ENCODE measurements at places on chromosomes 2 and 18. TPM values are rescaled to one million over a fixed set of nuclear protein-coding genes. Genes with fewer than 3 reads are reported as not detected.
A peak's percentile ranks its signal among the peaks of the same experiment; 100 is the strongest.

DNA sequence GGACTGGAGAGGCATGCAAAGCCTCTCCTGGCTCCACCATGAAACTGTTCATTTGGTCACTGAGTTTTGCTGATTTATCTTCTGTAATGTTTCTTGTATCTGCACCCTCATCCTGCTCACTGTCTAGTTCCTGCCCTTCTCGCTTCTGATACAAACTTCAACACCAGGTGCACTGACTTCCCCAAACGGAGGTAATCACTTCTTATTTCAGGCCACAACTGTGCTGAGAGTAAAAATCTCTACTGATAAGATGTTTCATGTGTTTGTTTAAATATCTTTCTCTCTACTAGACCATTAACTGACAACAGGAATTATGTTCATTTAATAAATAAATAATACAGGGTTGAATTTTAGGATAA is 10.9 kb upstream of the NT5C1B start:
- H3K4me1 ChIP-seq, result no peaks in the 10 kb centered on the region
- no peaks in the 10 kb centered on the region for H3K27me3 ChIP-seq
- no peak for DNase-seq
- H3K36me3 ChIP-seq, result no peaks in the 10 kb centered on the region
- no peak overlapping the region for H3K4me3 ChIP-seq

- peaks cover 22% of the 10 kb centered on the region for H3K4me1 ChIP-seq
- H3K27ac ChIP-seq, result peak within 1 kb of the TSS; percentile 96
- no peaks in the 10 kb centered on the region for H3K36me3 ChIP-seq
- peak within 1 kb of the TSS; percentile 82 for H3K4me3 ChIP-seq
- DNase-seq, result peak; percentile 93
These were observed at the start of the genes CLHC1 and RPS27A for GRCh38 chr2:55232084-55232862. Gene CLHC1 (minus strand): TSS chr2:55232293. CDS start chr2:55222411, 9,882 bp downstream. Gene RPS27A (plus strand): TSS chr2:55232688. CDS start chr2:55232825, 137 bp downstream.

- H3K36me3 ChIP-seq, result no peaks in the 10 kb centered on the region
- DNase-seq, result peak; percentile 46
- peaks cover 3% of the 10 kb centered on the region for H3K27me3 ChIP-seq
- H3K27ac ChIP-seq, result no peak overlapping the region
- H3K4me3 ChIP-seq, result peak overlapping the region; percentile 82
These were observed 903 bp downstream of the KCNG3 start for GRCh38 chr2:42492691-42493467.

GRCh38 chr2:101873543-101873942 is 118.2 kb upstream of the IL1R2 start:
- H3K27ac ChIP-seq, result no peak overlapping the region
- H3K27me3 ChIP-seq, result no peaks in the 10 kb centered on the region
- no peak for DNase-seq
- no peaks in the 10 kb centered on the region for H3K4me1 ChIP-seq
- no peak overlapping the region for H3K4me3 ChIP-seq

DNA sequence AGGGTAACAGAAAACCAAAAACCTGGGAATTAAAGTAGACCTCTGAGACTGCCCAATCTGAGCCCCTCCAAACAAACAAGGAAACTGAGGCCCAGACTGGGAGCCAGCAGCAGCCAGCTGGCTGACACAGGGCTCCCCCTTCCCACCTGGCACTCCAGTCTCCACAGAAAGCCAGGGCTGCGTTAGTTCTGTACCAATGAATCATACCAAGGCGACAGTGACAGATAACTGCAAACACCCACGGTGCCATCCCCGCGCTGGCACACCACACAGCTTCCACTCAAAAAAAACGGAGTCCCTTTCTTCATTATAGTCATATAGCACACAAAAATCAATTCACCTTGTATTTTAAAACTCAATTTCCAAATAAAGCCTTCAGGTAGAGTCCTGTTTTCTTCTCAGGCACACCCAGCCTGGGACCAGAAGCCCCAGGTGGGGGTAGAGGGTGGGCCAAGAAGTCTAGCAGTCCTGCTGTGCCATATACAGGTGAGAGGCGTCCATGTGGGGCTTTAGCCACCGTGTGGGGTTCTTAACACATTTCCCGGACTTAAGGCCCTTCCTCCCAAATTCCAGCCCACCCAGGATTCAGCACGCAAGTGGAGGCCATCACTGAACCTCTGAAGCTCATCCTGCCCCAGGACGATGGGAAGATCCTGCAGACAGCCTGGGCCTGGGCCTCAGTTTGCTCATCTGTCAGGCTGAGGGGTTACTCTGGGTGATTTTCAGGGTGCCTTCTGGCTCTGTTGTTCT is 1.2 kb downstream of the PER2 start:
- H3K36me3 ChIP-seq, result no peaks in the 10 kb centered on the region
- H3K4me3 ChIP-seq, result no peak overlapping the region
- H3K27me3 ChIP-seq, result no peaks in the 10 kb centered on the region

DNA sequence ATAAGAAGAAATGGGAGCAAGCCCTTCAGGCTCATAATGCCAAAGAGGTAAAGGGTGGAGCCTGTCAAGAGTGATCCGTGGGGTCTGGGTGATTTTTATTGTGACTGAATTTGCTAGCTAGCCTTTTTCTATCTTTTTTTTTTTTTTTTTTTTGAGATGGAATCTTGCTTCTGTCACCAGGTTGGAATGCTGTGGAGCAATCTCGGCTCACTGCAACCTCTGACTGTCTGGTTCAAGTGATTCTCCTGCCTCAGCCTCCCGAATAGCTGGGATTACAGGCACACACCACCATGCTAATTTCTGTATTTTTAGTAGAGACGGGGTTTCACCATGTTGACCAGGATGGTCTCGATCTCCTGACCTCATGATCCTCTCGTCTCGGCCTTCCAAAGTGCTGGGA is 29.1 kb downstream of the DRC1 start:
- no peaks in the 10 kb centered on the region for H3K27me3 ChIP-seq
- no peak for DNase-seq
- H3K4me3 ChIP-seq, result no peak overlapping the region
- no peaks in the 10 kb centered on the region for H3K4me1 ChIP-seq
- no peaks in the 10 kb centered on the region for H3K36me3 ChIP-seq

GRCh38 chr2:170201275-170201674 is 23.3 kb downstream of the MYO3B start:
- no peak for DNase-seq
- no peak overlapping the region for H3K4me3 ChIP-seq
- H3K4me1 ChIP-seq, result no peaks in the 10 kb centered on the region
- H3K27ac ChIP-seq, result no peak overlapping the region
- H3K36me3 ChIP-seq, result no peaks in the 10 kb centered on the region

GRCh38 chr2:38691994-38692393 is 26.1 kb downstream of the GALM start:
- peak overlapping the region; percentile 52 for H3K27ac ChIP-seq
- H3K27me3 ChIP-seq, result no peaks in the 10 kb centered on the region
- peaks cover 43% of the 10 kb centered on the region for H3K4me1 ChIP-seq
- no peak overlapping the region for H3K4me3 ChIP-seq
- no peaks in the 10 kb centered on the region for H3K36me3 ChIP-seq

DNA sequence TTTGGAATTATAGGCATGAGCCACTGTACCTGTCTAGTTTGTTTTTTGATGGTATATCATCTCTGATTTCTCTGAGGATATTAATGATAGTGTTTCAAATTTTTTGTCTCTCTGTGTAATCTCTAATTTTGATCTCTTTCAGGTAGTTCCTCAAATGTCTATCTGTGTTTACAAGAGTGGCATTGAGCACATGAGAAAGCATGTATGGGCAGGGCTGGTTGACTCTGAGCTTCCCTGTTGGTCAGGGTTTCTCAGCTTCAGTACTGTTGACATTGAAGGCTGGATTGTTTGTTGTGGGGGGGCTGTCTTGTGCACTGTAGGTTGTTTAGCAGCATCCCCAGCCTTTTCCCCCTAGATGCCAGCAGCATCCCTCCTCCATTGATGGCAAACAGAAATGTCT is 79.9 kb downstream of the TMEM247 start:
- peaks cover 3% of the 10 kb centered on the region for H3K4me1 ChIP-seq
- no peak overlapping the region for H3K4me3 ChIP-seq
- H3K27me3 ChIP-seq, result no peaks in the 10 kb centered on the region
- no peaks in the 10 kb centered on the region for H3K36me3 ChIP-seq
- no peak overlapping the region for H3K27ac ChIP-seq
- DNase-seq, result no peak

DNA sequence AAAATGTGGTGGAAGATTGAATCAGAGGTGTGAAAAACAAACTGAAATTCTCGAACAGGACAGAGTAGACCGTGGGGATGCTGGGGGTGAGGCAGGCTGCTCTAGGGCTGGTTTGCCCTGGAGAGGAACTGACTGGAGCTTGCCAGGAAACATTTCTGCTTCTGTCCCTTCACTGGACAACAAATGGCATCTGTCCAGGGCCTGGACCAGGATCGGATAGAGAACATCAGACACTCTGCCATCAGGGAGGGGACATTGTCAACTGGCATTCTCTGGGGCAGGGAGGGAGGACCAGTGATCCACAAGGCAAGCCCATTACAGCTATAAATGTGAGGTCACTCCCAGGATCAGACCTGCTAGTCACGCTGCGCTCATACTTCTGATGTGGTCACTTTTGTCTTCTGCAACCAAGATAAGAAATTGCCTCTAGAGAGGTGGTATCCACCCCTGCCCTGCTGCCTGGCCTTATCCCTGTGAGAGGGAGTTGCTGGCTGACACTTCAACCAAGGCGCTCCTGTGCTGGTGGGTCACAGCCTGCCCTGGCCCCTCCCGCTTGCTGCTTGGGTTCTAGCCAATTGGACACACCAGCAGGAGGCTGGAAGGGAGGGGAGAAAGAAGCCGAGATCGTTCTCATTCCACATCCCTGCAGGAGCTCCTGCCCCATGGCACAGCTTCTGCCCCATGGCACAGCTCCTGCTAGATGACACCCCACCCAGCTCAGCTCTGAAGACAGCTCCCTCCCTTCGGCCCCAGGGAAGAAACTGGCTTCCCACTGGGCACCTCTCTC is 8.7 kb downstream of the NPPC start:
- H3K4me3 ChIP-seq, result no peak overlapping the region
- H3K27ac ChIP-seq, result no peak overlapping the region
- H3K27me3 ChIP-seq, result no peaks in the 10 kb centered on the region
- no peaks in the 10 kb centered on the region for H3K36me3 ChIP-seq

DNA sequence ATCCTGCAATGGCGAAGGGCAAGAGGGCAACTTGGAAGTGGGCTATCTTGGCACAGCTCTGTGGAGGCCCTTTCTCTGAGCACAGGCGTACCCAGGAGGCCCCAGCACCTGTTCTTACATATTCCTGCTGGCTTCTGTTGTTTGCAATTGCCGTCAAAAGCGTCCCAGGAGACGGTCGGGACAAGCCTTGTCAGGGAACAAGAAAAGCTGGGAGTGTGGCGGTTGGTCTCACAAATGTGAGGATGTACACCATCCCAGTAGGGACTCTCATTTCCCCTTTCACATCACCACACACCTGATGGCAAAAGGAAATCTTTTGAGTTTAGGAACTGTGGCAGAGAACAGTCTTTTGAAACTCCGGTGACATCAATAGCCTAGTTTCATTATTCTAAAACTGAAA is 94.7 kb upstream of the EFEMP1 start:
- H3K27ac ChIP-seq, result no peak overlapping the region
- H3K4me1 ChIP-seq, result no peaks in the 10 kb centered on the region
- H3K27me3 ChIP-seq, result no peaks in the 10 kb centered on the region
- no peak for DNase-seq

DNA sequence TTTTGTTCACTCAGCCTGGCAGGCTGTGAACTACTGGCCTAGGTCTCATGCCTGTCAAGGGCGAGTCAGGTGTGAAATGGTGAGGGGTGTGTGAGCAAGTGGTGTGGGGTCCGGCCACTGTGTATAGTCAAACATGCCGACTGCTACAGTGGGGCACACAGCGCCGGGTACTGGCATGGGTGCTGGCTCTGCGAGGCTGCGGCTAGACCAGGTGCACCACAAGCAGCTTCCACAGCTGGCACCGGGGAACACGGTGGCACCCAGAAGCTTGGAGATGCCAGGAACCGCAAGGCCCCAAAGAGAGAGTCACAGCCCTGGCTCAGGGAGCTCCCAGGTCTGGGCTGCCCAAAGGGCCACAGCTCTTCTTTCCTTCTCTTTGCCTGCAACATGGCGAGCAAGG is 49.7 kb downstream of the CCDC68 start:
- H3K27ac ChIP-seq, result no peak overlapping the region
- DNase-seq, result no peak
- H3K4me3 ChIP-seq, result no peak overlapping the region
- H3K4me1 ChIP-seq, result no peaks in the 10 kb centered on the region

GRCh38 chr2:60596411-60596810 is 43.0 kb upstream of the BCL11A start:
- no peak overlapping the region for H3K27ac ChIP-seq
- DNase-seq, result no peak
- H3K4me3 ChIP-seq, result no peak overlapping the region
- no peaks in the 10 kb centered on the region for H3K36me3 ChIP-seq
- no peaks in the 10 kb centered on the region for H3K27me3 ChIP-seq
- no peaks in the 10 kb centered on the region for H3K4me1 ChIP-seq

DNA sequence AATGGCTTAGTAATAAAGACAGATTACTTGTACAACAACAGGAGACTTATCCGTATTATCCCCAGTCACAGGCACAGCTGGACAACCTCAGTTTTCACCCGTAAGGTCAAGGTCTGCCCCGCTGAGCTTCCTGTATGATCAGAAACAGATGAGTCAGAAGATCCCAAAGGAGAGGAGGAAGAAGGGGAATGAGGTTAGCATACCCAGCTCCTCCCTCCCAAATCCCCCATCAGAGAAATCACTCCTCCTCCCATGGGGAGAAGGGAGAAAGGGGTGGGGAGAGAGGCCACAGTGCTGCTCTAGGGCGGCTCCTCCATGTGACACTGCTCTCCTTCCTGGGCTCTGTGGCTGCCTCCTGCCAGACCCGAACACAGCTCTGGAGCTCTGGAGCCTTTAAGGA is 53.8 kb upstream of the SPTBN1 start:
- DNase-seq, result peak; percentile 78
- no peaks in the 10 kb centered on the region for H3K27me3 ChIP-seq
- no peaks in the 10 kb centered on the region for H3K36me3 ChIP-seq
- no peak overlapping the region for H3K4me3 ChIP-seq
- peaks cover 15% of the 10 kb centered on the region for H3K4me1 ChIP-seq

DNA sequence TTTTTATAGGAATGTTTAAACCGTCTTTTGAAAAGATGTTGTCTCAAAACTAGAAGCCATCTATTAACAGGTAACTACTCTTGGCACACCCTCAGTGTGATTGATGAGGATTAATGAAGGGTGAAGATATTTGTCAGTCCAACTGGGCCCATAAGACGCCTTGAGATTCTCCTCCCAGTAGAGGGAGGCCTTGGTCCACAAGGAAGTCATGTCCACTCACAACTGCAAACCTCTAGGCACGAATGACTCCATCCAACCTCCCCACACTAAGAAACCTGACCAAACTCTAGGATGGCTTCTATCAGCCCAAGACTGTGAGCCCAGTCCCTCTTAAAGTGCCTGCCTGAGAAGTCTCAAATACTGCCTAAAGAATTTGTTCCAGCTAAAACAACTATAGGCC is 19.2 kb upstream of the GRP start:
- H3K4me3 ChIP-seq, result no peak overlapping the region
- no peaks in the 10 kb centered on the region for H3K36me3 ChIP-seq
- H3K27ac ChIP-seq, result no peak overlapping the region
- no peaks in the 10 kb centered on the region for H3K4me1 ChIP-seq
- no peak for DNase-seq
- H3K27me3 ChIP-seq, result no peaks in the 10 kb centered on the region

The TSPYL6 gene
- 0.11 TPM for total RNA-seq

The UGT1A3 gene
- not detected for total RNA-seq

The TPO gene
- not detected for total RNA-seq

The MDH1B gene
- total RNA-seq, result 3.7 TPM

The VSNL1 gene
- 31.5 TPM for total RNA-seq

The GALM gene
- 40.0 TPM for total RNA-seq

The GKN2 gene
- total RNA-seq, result not detected

The MPP4 gene
- total RNA-seq, result 0.32 TPM
